ENCODE measurements at places on chromosomes 16 and 17.

GRCh38 chr16:68389006-68389405 is 59.3 kb downstream of the SMPD3 start:
- no peak for DNase-seq

GRCh38 chr17:59838052-59838916 is 54.5 kb downstream of the TUBD1 start:
- no peak for DNase-seq

DNA sequence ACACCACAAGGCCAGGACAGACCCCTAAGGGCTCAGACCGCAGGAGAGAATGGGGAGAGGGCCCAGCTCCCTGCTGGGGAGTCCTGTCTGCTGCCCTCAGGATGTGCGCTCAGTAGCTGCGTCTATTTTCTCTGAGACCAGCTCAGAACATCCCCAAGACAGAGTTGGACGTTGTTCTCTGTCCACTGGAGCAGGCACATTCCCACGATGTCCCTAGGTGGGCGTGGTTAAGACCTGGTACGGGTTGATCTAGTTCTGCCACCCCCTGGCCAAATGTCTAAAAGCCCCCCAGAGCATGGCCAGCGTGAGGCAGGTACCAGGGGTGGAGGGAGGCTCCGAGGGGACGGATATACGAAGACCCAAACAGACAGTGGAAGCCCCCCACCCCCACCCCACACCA is 842 bp upstream of the CALB2 start:
- DNase-seq: no peak

DNA sequence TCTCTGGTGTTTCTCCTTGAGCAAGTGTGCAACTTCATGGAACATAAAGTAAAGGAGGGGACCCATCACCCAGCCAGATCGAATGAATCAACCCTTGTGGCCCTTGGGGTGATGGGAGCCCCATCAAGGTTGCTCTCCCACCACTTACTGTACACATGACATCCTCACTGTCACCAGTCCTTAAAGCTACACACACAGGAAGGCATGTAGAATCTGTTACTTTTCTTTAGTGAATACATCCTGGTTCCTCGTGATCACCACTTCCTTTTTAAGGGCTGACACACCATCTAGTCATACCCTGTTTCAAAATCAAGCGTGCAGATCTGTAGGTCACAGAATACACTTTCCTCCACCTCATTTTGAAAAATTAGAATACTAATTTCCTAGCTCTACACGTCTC is 22.6 kb upstream of the MPHOSPH6 start:
- no peak for DNase-seq

GRCh38 chr17:50129728-50130558 is at the start of gene SAMD14:
Gene SAMD14, minus strand, starts transcription at chr17:50130160. Its CDS starts 5,201 bp downstream, at chr17:50124959.
- no peak for DNase-seq

DNA sequence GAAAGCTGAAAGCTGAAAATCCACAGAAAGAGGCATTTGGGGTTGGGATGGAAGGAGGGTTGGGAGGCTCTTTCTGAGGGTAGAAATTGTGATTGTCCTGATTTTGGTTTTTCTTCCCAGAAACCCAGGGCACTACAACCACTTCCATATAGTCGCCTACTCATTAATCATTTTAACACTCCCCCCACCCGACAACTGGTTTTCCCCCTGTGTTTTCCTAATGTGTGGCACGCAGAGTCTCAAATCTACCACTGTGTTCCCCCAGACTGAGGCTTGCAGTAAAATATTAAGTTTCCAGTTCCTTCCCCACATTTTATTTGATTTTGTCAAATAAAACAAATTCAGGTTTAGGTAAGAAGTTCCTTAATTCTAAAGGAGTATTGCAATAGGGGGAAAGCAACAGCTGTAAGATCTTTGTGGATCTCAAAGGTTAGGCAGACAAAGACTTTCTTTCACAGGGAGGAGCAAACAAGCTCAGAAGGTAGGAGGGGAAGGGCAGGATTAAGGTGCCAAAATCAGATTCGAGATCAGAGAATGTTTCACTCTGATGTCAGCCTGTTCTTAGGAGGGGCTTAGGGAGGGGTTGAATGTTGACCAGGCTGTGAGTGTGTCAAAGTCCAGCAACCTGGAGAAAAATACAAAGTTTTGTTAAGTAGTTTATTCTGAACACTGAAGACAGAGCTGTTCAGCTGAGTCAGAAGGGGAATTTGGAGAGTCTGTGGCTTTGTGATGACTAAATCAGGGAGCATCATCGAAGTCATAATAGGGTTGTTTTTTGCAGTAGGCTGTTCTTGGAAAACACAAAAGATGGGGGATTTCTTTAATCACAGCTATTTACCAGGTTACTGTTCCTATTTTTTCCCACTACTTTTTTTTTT is 3.6 kb downstream of the ZNF267 start:
- no peak for DNase-seq

- no peak for DNase-seq
Measured at GRCh38 chr16:15435216-15435864, 952 bp downstream of the BMERB1 start.

DNA sequence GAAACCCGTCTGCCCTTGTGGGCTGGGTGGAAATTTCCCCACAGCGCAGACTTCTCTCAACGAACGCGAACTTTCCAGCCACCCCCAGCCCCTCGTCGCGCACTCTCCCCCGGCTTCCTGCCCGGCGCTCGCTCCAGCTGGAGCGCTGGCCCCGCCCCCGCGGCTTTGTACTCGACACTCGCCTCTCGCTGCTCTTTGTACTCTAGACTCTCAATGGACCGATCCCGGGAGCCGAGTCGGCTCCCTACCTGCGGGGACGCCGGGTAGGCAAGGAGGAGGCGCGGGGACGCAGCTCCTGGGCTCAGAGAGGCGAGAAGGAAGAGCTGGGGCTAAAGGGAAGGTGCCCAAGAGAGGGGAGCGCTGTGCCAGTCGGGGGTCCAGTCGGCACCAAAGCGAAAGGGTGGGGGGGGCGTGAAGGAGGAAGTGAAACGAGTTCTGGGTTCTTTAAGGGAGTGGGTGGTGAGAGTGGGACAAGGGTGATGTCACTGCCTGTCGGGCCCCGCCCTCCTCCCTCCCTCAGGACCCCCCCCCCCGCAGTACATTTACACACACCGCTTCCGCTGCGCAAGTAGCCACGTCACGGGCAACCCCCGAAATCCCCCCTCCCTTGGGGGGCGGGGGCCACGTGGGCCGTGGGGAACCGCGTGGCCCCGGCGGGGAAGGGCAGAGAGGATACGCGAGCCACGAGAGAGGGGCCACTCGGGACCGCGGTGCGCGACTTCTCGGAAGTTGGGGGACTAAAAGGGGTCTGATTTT is 9.7 kb downstream of the KDM6B start:
- DNase-seq: peak; percentile 89

GRCh38 chr17:83012200-83012785 is 67.1 kb upstream of the METRNL start:
- DNase-seq: no peak

GRCh38 chr16:20939611-20940010 is 39.0 kb downstream of the LYRM1 start:
- no peak for DNase-seq

- DNase-seq: no peak
Measured at GRCh38 chr16:55184052-55184451, 140.0 kb upstream of the IRX6 start.

GRCh38 chr17:63696381-63696961 is 3.5 kb downstream of the LIMD2 start:
- DNase-seq: no peak

- DNase-seq: no peak
Measured at GRCh38 chr17:46889992-46890564, 32.9 kb upstream of the GOSR2 start.

GRCh38 chr17:62670202-62670821 is 42.8 kb downstream of the MRC2 start:
- no peak for DNase-seq

- DNase-seq: no peak
Measured at GRCh38 chr17:28807925-28808634, 34.5 kb downstream of the FAM222B start.

GRCh38 chr17:43854498-43854897 is 7.5 kb downstream of the CD300LG start:
- DNase-seq: no peak

DNA sequence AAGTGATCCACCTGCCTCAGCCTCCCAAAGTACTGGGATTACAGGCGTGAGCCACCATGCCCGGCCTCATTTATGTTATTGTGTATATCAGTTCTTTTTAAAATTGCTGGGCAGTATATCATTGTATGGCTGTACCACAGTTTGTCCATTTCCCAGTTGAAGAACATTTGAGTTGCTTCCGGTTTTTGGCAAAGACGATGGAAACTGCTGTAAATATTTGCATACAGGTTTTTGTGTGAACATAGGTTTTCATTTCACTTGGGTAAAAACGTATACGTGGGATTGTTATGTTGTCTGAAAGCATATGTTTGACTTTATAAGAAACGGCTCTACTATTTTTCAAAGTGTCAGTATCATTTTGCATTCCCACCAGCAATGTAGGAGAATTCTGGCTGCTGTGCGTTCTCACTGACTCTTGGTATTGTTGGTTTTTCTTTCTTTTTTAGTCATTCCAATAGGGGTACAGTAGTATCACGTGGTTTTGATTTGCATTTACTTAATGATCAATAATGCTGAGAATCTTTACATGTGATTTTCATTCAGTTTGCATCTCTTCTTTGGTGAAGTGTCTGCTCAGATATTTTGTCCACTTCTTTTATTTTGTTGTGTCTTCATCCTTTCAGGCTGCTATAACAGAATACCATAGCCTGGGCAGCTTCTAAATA is 63.2 kb upstream of the GOT2 start:
- DNase-seq: no peak

- no peak for DNase-seq
Measured at GRCh38 chr17:48148854-48149786, 41.6 kb downstream of the SNX11 start.

DNA sequence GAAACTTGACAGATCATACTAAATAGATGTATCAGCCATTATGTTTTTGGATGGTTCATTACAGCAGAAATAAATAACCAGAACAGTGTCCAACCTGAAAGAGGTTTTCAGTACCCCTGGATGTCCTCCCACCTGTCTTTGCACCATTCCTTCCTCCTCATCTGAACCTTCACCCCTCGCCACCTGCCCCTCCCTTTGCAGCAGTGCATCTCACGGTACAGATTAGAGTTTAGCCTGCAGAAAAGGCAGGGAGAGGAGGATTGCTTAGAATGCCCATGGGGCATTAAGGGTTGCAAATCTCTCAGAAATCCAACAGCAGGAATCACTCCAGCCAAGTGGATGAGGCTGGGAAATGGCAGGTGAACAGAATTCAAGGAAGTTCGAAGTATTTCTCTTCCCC is 155.0 kb downstream of the HS3ST2 start:
- no peak for DNase-seq

GRCh38 chr17:48037036-48037837 is at the start of gene COPZ2:
Gene COPZ2, minus strand, starts transcription at chr17:48037797. Its CDS starts 20 bp downstream, at chr17:48037777.
- DNase-seq: no peak

DNA sequence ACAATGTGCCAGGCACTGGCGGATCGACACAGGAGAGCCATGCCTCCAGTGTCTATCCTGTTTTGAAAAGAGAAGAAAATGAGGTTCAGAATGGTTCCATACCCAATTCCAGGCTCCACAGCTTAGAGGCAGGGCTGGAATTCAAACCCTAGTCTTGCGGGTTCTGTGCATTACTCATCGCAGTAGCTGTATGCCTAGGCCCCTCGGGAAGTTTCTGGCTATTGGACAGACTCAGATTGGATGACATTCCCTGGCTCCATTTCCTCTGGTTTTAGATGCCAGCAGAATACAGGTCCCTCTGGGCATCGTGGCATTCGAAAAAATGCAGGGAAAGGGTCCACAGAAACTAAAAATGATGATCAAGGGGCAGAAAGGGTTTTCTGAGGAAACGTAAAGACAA is 184.7 kb downstream of the COPRS start:
- DNase-seq: no peak

GRCh38 chr16:17333229-17333628 is 137.5 kb downstream of the XYLT1 start:
- DNase-seq: no peak

DNA sequence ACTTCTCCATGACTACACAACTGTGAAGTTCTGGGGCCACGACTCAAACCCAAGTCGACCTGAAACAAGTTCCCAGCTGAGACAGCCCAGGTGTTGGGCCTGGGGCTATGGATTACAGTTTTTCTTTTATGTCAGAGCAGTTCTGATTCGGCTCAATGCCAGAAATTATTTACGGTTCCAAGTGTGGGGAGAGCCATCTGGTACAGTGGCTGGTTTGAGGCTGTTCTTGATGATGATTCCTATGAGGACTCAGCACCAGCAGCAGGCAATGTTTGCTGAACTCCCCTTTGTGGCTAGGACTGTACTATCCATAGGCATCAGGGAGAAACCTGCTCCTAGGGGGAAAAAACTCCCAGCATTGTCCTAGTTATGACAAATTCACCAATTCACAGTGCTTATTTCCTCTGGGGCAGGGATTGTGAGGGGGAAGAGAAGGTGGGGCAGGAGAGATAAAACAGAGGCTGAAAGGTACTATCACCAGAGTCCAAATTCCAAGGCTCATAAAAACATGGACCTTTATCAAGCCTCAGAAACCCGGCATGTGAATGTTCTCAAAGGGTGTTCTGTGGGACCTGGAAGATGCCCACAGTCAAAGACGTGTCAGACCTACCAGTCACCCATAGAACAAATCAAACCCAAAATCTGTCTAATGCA is 18.2 kb upstream of the CMTM4 start:
- DNase-seq: no peak

- no peak for DNase-seq
Measured at GRCh38 chr17:74971842-74972106, 785 bp downstream of the HID1 start.

- no peak for DNase-seq
Measured at GRCh38 chr17:50359998-50360461, 13.0 kb downstream of the MRPL27 start.

- DNase-seq: no peak
Measured at GRCh38 chr17:34024806-34025551, 230.1 kb upstream of the CCL2 start.

DNA sequence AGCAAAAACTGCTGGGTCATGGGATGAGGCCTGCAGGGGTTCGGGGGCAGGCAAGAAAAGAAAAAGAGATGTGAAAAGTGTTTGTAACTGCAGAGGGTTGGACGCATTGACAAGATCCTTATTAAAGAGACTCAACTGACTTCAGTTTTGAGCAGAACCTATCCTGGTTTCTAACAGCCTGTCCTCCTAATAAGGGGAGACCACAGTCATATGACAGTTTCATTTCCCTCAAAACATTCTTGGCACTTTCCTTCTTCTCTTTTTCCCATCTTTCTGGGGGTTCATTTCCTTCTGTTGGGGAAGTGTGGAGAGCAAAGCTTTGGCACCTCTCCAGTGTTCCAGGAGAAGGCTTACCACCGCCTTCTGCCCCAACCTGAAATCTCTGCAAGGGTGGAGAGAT is 118.5 kb downstream of the MAF start:
- no peak for DNase-seq
